Posterior vena cava (tissue), 2 donors: ENCODE measurements at places on chromosomes 16 and 17. TPM values are rescaled to one million over a fixed set of nuclear protein-coding genes. Genes with fewer than 3 reads are reported as not detected.

Gene C16orf92
- total RNA-seq = not detected

Gene TBX6
- 0.46 TPM for total RNA-seq

- no peak for DNase-seq
Observed at GRCh38 chr17:70618641-70619040, 449.3 kb downstream of the KCNJ2 start.

GRCh38 chr16:58850019-58850677 lies 116.0 kb upstream of the GOT2 start:
- DNase-seq = no peak

- DNase-seq = no peak
Observed at GRCh38 chr17:37671028-37671823, 28.0 kb upstream of the DDX52 start.

GRCh38 chr17:69470702-69471101 lies 56.2 kb downstream of the MAP2K6 start:
- no peak for DNase-seq

GRCh38 chr16:9380221-9380620 lies 288.8 kb downstream of the HAPSTR1 start:
- no peak for DNase-seq

DNA sequence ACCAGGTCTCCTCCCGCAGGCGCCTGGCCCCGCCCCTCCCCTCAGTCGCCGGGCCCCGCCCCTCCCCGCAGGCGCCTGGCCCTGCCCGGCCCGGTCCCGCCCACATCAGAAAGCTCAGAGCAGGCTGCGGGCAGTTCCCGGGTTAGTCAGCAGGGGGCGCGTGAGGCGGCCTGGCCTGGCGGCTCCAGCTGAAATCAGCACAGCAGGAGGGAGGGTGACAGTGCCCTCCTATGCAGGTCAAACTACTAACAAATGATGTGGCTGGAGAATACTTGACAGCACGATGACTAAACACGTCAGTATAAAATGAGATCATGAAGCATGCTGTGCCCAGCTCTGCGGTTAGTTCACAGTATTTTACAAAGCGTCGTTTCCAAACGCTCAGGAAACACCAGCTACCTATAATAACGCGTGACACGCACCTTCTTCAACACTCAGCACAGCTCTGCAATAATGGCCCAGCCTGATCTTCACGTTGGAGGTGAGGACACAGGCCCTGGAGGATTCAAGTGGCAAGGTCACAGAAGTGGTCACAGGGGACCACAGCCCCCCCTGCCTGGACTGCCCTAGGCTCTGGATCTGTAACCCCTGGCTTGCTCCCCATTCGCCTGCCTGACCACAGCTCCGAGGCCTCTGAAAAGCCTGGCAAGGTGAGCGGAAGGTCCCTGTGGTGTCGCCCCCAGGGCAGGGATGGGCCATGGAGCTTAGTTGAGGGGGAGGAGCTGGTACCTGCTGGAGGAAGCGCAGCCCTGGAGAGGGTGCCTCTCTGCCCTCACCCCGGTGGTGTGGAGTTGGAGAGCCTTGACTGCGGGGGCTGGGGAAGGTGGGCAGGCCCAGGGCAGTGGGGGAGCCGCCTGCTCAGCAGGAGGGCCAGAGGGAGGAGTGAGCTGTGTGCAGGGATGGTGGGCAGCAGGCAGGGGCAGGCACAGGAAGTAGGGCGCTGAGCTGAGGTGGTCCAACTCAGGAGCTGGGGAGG lies 81.2 kb downstream of the KCNJ12 start:
- DNase-seq = peak; percentile 97

GRCh38 chr17:66405836-66406677 lies 103.6 kb downstream of the PRKCA start:
- no peak for DNase-seq

- DNase-seq = no peak
Observed at GRCh38 chr17:37642681-37643080, 565 bp downstream of the DDX52 start.

DNA sequence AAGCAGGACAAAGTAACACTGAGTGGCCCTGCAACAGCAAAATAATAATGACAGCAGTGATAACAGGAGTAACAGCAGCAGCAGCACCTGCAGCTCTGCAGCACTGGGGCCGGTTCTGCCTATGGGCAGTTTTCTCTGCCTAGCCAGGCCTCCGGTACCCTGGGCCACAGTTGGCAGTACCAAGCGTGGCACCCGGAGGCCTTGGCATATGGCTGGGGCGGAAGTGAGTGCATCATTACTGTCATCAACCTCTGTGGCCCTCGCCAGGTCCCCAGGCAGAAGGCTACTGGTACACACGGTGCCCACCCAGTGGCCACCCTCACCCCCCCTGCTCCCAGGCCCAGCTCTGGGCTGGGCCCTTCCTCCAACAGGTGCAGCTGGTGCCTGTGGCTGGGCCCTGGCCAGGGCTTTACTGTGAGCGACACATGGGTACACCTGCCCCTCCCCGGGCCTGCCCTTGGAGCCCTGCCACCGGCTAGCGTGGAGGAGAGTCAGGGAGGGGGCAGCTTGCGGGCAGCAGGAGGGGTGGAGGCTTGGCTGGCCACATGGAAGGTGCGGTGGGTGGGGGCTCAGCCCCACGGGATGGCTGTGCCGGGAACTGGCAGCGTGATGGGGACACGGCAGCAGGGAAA lies 3.0 kb downstream of the KCNJ12 start:
- no peak for DNase-seq

- DNase-seq = no peak
Observed at GRCh38 chr17:82915757-82916027, 75.9 kb upstream of the ZNF750 start.

DNA sequence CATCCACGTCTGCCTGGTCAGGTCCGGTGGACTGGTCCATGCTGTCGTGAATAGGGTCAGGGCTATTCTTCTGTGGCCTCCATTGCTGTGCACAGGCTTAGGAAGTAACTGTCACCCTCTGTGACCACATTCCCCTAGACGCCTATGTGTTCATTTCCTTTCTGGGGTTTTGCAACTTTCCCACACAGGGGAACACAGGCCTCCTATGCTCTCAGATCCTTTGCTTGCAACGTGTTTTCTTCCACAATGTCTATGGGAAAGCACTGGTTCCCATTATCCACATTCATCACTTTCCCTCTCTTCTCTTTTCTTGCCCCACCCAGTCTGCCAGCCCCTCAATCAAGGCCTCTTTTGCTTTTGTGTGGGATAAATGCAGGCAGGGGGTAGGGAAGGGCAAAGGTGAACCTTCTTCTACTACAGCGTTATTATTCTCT lies 43.2 kb upstream of the DNAJA2 start:
- peak; percentile 38 for DNase-seq

DNA sequence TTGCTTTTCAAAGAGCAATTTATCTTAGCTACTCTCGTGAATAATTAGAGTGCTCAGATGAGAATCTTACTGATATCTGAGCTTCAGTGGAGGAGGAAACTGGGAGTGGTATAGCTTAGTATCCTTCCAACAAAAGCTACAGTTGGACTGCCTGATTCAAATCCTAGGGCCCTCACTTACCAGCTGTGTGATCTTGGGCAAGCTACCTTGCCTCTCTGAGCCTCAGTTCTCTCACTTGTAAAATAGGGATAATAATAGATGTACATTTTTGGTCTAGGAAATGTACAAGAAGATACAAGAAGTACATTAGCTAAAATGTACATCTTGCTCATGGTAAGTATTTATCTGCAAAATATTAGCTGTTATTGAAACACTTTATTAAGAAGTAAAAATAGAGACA lies 502.0 kb downstream of the HAPSTR1 start:
- DNase-seq = no peak
